ENCODE measurements at places on chromosomes 13 and 19.

GRCh38 chr19:7799640-7800355 is 30.2 kb upstream of the EVI5L start:
- DNase-seq = no peak

GRCh38 chr13:22372261-22372660 is 701.4 kb downstream of the FGF9 start:
- DNase-seq = no peak

DNA sequence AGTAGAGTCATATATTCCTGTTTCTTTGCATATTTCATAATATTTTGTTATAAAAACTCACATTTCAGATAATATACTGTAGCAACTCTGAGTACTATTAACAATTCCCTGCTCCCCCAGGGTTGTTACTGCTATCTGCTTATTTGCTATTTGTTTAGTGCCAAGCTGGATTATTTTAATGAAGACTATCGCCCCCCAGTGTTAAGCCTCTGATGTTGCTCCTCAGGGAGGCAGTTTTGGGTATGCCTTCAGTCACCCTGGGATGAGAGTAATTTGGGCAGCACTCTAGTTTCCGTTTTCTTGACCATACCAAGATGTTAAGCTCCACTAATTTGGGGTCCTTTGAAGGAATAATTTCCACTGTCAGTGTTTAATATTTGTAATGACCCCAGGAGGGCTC is 46.0 kb downstream of the MICU2 start:
- no peak for DNase-seq

GRCh38 chr19:13963603-13964105 is 11.3 kb downstream of the DCAF15 start:
- no peak for DNase-seq

DNA sequence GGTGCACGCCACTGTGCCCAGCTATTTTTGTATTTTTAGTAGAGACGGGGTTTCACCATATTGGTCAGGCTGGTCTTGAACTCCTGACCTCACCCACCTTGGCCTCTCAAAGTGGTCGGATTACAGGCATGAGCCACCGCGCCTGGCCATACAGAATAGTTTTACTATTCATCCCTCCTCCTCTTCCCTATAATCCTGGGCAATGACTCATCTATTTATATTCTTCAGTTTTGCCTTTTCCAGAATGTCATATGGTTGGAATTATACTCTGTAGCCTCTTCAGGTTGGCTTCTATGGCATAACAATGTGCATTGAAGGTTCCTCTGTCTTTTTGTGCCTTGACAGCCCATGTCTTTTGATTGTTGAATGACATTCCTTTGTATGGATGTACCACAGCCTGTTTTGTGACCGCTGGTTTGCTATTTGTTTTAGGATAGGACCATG is 22.2 kb upstream of the LRP3 start:
- DNase-seq = no peak

DNA sequence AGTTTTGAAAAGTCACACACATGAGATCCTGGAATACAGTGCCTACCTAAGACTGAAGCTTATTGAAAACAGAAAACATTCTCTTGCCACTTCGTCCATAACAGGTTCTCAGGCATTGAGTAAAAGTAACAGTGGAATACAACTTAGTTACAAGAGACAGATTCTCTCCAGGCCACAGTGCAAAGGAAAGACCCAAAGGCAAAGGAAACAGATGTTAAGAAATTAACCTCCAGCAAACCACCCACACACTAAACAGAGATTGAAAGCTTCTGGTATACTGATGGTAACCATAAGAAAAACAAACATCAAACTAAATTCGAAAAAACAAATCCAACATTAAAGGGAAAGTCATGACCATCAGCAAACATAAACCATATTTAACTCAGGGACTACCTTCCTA is 914.7 kb downstream of the SLITRK5 start:
- no peak for DNase-seq

DNA sequence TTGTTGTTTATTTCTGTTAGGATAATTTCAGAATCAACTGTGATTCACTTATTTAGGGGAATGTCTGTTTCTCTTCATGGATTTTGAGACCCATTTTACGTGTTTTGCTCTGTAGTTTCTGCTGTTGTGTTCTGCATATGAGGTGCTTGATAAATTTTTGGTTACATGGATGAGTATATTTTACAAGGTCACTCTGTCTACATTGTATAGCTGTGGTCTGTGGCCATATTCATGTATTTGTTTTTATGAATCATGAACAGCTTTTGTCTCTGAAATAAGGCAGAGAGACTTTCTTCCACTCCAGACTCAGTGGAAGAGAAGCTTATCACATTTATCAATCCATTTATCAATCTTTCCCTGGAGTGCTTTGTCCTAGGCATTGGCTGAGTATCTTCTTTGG is 56.6 kb downstream of the PDS5B start:
- no peak for DNase-seq

DNA sequence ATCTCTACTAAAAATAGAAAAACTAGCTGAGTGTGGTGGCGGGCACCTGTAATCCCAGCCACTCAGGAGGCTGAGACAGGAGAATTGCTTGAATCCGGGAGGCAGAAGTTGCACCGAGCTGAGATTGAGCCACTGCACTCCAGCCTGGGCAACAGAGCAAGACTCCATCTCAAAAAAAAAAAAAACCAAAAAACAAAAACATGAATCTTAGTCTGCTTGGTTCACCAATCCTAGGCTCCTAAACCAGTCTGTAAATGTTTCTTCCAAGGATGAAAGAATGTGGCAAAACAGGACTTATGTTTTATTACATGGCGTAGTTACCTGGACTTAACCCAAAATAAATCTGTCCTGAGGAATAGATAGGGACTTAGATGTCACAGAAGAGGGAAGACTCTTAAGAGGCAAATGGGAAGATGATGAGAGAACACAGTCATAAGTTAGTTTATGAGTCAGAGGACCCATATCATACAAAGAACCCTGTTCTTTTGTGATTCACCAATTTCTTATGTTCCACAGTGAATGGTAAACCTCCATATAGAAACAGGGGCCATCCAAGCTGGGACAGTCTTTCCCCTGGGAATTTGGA is 6.9 kb upstream of the FBXL3 start:
- no peak for DNase-seq

DNA sequence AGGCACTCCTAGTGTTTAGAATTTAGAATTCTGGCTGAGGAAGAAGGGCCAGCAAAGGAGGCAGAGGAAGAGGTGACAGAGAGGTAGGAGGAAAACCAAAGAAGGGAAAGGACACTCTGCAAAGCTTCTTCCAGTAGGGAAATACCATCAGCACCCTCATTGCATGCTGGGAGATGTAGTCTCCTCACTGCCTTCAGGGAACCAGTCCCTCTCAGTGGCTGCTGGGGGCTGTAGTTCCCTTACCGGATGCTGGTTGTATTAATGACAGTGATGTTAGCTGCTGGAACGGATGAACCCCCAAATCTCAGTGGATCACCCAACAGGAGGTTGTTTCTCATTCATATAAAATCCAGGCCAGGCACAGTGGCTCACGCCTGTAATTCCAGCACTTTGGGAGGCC is 10.1 kb downstream of the GRIN2D start:
- no peak for DNase-seq

DNA sequence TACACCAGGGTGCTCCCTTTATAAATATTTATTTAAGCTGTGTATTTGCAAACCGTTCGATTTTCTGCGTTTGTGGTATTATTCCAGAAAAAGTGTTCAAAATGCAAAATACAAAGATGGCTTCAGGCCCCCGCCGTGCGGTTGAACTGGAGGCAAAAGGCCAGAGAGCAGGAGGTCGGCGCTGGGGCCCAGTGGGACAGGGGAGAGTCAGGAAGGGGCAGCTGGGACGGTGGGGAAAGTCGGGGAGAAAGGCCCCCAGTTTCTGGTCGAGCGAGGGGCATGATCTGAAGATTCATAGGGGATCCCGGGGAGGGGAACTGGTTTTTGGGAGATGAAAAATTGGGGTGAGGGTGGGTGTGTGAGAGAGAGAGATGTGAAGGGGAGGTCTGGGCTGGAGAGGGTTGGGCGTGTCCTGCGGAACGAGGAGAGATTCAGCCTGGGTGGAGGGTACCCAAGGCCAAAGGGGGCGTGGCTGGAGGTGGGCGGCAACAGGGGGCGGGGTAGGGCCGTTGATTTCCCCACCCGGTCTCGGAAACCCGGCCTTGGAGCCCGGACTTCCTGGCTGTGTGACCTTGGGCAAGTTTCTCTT is 678 bp downstream of the ISOC2 start:
- no peak for DNase-seq

DNA sequence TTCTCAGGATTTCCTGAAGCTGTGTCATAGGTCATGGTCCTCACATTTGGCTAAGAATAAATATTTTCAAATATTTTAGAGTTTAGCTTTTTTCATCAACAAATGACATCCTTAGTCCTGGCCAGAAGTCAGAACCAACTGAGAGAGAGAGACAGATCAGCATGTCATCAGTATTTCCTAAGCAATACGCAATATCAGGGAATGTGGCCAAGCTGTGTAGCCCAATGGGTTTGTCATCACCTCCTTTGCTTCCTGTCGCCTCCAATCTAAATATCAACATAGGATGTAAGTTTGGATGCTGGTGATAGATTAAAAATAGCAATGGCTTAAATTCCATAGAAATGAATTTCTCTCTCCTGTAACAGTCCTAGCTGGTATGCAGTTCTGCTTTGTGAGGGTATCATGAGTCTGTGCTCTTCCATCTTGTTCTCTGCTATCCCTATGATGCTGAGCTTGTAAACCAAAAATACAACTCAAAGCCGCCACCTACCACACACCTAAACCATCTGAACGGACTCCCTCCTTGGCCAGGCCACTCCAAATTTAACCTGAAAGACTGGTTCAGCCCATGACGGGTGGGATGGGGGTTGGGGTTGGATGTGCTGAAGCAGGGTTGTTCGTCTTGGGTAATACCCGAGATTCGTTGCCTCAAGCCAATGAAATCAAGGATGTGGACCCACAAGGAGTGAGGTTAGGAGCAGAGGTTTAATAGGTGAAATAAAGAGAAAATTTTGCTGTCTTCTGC is 10.0 kb upstream of the IGSF23 start:
- no peak for DNase-seq

DNA sequence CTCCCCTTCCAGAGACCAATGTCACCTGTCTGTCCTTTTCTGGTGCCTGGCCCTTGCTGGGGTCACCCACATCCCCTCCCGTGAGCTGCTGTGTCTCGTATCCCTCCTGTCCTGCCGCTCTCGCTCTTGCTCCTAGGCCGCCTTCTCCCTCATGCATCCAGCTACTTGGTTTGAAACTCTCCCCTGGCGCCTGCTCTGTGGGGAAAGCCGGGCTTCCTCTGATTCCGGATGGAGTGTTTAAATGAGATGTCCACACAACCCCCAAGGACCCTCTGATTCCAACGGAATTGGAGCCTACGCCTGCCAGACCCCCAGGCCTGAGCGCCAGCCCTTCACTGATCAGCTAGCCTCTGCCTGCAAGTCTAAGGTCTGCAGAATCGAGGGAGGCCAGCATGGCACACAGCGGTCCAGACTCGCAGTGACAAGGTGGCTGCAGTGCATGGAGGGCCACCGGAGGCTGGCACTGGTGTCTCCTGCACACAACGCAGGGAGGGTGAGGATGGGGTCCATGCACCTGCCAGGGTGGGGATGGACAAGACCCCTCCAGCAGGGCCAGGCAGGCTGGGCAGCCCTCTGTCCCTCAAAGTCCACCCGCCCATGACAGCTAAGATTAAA is 47.2 kb downstream of the RFX2 start:
- DNase-seq = no peak

DNA sequence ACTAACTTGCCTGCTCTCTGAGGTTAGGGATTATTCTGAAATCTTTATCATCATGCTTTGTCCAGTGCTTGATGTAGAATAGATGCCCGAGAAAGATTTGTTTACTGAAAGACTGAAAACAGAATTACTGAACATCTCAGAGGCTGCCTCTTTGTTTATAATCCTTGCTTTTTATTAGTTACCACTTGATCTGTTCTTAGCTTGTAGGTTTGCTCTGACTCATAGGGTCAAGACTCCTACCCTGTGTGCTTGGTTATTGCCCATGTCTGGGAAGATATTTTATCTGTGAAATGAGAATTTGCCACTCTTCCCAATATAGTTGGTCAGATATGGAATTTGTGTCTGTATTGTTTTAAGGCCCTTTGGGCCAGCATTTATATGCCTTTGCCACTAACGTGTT is 675.3 kb downstream of the DIAPH3 start:
- DNase-seq = no peak

DNA sequence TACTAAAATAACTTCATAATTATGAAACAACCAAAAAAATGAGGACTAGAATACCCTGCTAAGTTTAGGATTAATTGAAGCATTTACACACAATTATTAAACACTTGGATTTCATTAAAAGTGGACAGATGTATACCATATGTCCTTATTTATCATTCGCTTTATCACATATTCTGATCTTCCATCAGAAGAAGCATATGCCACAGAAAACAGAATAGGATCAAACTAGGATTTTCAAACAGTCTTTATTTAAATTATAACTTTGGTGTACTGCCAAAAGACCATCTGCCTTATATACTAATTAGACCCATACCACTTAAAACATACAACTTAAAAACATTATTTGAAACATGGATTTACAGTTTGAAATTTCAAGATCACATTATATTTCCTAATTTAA is 727.1 kb upstream of the KLHL1 start:
- no peak for DNase-seq

DNA sequence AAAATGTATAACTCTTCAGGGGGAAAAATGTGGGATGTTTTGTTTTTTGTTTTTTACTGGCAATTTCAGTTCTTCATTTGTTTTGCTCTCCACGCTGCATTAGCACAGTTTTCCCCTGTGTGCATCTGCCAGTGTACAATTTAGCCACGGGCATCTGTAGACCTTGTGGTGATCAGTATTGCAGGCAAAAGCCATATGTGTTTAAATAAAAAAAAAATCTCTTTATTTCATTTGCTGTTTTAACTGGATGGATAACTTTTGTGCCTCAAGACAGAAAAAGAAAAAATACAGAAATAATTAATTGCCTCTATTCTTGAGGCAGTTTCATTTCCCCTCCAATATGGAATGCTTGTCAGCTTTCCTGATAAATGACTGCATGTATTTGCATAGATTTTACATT is 7.9 kb upstream of the MAB21L1 start:
- no peak for DNase-seq

GRCh38 chr19:6828306-6828697 is 55.8 kb downstream of the VAV1 start:
- DNase-seq = no peak

- no peak for DNase-seq
Measured at GRCh38 chr19:7734220-7735203, 2.6 kb upstream of the CLEC4G start.

- DNase-seq = no peak
Measured at GRCh38 chr13:61204025-61204424, 211.6 kb downstream of the PCDH20 start.

DNA sequence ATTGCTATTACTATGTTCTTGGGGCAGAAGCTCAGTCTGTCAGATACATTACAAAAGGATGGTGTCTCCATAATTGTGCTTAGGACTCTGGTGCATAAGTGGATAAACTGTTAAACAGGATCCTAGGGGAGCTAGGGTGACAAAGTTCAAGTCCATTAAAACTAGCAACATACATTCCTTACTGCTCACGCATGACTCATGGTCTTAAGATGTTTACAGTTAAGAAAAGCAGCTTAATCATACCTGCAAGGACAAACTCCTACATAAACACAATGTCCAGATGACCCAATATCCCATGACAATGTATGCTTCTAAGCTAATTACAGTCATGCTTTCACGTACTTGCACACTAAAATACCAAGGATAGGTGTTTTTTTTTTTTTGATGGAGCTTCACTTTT is 3.5 kb upstream of the ZNF701 start:
- no peak for DNase-seq

Data from activated gamma-delta T cell (primary cell).